ENCODE measurements at places on chromosomes 4 and X.

GRCh38 chrX:2283111-2283859, 217.5 kb downstream of the DHRSX start:
- DNase-seq, result no peak

DNA sequence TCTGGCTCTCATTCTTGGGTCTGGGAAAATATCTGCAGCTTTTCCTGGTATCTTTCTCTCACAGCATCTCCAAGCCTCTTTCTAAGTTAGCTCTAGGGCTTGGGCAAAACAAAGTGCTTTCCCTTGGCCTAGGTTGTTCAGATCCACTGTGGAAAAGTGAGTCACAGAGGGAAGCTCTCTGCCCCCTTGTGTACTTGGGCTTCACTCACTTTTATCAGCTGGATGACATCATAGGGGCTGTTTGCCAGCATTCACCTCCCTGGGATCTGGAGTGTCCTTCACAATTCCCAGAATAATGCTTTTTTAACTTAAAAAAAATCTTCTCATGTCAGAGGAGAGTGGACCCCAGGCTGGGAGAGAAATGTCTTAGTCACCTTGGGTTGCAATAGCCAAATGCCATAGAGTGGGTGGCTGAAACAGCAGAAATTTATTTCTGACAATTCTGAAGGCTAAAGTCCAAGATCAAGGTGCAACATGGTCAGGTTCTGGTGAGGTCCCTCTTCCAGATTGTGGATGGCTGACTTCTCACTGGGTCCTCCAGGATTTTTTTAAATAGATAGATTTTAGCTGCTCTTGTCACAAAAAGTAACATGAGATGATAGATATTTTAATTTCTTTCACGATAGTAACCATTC, 247.8 kb downstream of the SH2D1A start:
- DNase-seq, result no peak

GRCh38 chr4:165537028-165537648, 158.3 kb downstream of the CPE start:
- DNase-seq, result no peak

GRCh38 chrX:69396916-69397315, 107.2 kb upstream of the NALF2 start:
- DNase-seq, result no peak

DNA sequence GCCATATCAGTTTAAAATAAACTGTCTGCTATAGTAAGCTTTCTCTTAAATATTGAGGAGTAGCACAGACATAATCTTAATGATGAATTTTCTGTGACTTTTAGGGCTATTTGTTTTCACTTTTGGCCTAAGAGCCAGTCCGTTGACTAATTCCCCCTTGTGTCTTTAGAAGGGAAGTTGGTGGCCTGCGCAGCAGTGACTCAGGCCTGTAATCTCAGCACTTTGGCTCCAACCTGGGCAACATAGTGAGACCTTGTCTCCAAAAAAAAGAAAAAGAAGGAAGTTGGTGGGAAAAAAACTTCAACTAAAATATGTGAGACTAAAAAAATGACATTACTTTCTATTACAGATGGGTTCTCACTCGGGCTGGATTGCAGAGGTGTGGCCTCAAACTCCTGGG, 3.4 kb downstream of the NCAPG start:
- DNase-seq, result no peak

GRCh38 chr4:77595364-77595973, 10.2 kb upstream of the CXCL13 start:
- no peak for DNase-seq
